ENCODE measurements at places on chromosomes 7 and 10. TPM values are rescaled to one million over a fixed set of nuclear protein-coding genes. Genes with fewer than 3 reads are reported as not detected.

Gene MUC12
- polyA plus RNA-seq, result not detected

- H3K36me3 ChIP-seq, result no peaks in the 10 kb centered on the region
- H3K4me3 ChIP-seq, result no peak overlapping the region
- no peaks in the 10 kb centered on the region for H3K4me1 ChIP-seq
- H3K27me3 ChIP-seq, result no peaks in the 10 kb centered on the region
- peak; percentile 48 for DNase-seq
These were observed 28.4 kb downstream of the TMEM130 start for GRCh38 chr7:98841179-98841997.

Gene MOGAT3
- not detected for polyA plus RNA-seq

GRCh38 chr7:120014925-120015465 lies 258.0 kb upstream of the KCND2 start:
- DNase-seq, result no peak
- H3K36me3 ChIP-seq, result no peaks in the 10 kb centered on the region
- no peak overlapping the region for H3K4me3 ChIP-seq
- no peaks in the 10 kb centered on the region for H3K4me1 ChIP-seq
- no peak overlapping the region for H3K27ac ChIP-seq
- H3K27me3 ChIP-seq, result no peaks in the 10 kb centered on the region

Gene ADRB1
- polyA plus RNA-seq, result not detected

Gene CCDC3
- polyA plus RNA-seq, result not detected

- H3K4me3 ChIP-seq, result no peak overlapping the region
- no peaks in the 10 kb centered on the region for H3K36me3 ChIP-seq
- H3K4me1 ChIP-seq, result no peaks in the 10 kb centered on the region
These were observed 127.5 kb downstream of the COL28A1 start for GRCh38 chr7:7408001-7408770.

- H3K27ac ChIP-seq, result no peak overlapping the region
- H3K4me1 ChIP-seq, result no peaks in the 10 kb centered on the region
- no peak overlapping the region for H3K4me3 ChIP-seq
- DNase-seq, result no peak
- no peaks in the 10 kb centered on the region for H3K36me3 ChIP-seq
These were observed 17.6 kb downstream of the NEURL1 start for GRCh38 chr10:103510791-103511752.

DNA sequence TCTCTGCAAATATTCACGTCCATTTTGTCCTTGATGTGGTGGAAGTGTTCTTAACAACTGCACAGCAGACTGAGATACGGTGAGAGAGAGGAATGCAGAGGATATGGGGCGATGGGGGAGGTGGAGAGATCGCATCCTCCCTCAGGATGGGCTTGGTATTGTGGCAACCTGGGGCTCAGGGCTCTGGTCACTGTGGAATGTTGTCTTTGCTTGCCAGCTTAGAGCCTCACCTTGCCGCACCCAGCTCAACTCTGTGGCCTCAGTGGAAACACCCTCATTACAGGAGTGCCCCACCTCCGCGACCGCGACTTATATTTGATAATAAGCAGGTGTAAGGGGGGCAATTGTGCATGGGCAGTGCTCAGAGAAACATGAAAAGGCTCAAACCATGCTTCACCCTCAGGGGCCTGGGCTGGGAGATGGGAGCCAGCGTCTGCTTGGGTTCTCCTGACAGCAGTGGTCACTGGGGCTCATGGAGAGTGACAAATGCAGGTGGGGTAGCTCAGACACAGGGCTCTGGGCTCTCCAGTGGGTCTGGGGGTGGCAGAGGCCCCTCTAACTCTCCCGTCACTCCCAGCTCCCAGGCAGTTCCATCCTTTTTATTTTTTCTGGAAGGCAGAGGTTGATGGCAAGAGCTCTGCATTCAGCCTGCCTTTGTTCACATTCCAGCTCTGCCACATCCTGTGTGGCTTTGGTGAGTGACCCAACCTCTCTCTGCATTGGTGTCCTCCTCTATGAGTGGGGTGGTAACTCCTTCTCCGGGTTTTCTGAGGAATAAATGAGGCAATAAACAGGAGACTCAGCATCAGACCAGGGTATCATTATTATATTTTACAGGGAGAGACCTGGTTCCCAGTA lies 43.1 kb upstream of the EMX2 start:
- peaks cover 8% of the 10 kb centered on the region for H3K27me3 ChIP-seq
- no peak overlapping the region for H3K4me3 ChIP-seq
- no peaks in the 10 kb centered on the region for H3K4me1 ChIP-seq
- H3K36me3 ChIP-seq, result no peaks in the 10 kb centered on the region

DNA sequence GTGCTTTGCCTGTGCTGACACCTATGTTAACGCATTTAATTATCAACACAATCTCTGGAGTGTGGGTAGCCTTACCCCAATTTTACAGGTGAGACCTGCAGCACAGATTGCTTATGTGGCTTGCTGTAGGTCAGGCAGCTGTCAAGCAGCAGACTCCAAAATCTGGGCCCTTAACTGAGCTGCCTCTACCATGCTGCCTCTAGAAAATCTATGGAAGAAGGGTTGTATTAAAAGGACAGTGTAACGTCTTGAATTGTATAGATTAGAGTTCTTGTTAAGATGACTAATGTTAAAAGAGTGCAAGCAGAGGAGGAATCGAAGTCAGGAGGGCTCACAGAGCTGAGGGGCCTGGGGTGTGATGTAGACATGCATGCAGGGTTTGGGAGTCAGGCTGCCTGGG lies 1.2 kb upstream of the PON3 start:
- no peak overlapping the region for H3K27ac ChIP-seq
- DNase-seq, result no peak
- H3K4me3 ChIP-seq, result no peak overlapping the region
- peaks cover 3% of the 10 kb centered on the region for H3K27me3 ChIP-seq
- no peaks in the 10 kb centered on the region for H3K36me3 ChIP-seq
- peaks cover 7% of the 10 kb centered on the region for H3K4me1 ChIP-seq

GRCh38 chr7:129778770-129779601 lies 167.5 kb downstream of the NRF1 start:
- H3K4me3 ChIP-seq, result no peak overlapping the region
- peaks cover 46% of the 10 kb centered on the region for H3K4me1 ChIP-seq
- H3K27me3 ChIP-seq, result peaks cover 39% of the 10 kb centered on the region
- no peak overlapping the region for H3K27ac ChIP-seq
- DNase-seq, result no peak
- H3K36me3 ChIP-seq, result no peaks in the 10 kb centered on the region

DNA sequence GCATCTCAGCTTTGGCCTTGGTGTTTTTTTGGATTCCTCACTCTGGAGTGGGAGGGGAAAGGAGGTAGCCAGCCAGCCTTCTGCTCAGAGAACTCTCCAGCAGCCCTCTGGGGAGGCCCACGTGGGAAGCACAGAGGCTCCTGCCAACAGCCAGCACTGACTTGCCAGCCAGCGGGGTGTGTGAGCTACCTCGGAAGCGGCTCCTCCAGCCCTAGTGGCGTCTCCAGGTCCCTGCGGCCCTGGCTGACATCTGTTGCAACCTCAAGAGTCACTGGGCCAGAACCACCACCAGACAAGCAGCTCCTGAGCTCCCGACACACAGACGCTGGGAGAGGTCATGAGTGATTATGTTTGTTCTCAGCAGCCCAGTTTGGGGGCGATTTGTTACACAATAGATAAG lies 180.2 kb upstream of the FZD8 start:
- H3K27me3 ChIP-seq, result no peaks in the 10 kb centered on the region
- H3K4me1 ChIP-seq, result no peaks in the 10 kb centered on the region
- no peak for DNase-seq
- no peak overlapping the region for H3K27ac ChIP-seq
